ENCODE measurements at places on chromosomes 5 and 9.

DNA sequence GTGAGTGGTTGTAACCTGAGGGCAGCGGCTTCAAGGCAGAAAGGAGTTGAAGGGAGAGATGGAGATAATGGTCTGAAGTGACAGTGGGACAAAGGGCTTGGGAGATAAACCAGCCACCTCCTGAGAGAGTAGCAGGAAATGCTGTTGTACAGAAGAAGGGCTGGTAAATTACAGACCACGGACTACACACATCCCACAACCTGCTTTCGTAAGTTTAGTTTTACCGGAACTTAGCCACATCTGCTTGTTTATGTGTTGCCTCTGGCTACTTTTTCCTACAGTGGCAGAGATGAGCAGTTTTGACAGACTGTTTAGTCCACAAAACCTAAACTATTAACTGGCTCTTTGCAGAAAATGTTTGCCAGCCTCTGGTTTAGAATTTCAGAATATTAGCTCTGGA is 269.5 kb downstream of the ARHGEF28 start:
- DNase-seq: no peak

GRCh38 chr5:177306674-177307543 is 3.3 kb downstream of the PRELID1 start:
- no peak for DNase-seq

DNA sequence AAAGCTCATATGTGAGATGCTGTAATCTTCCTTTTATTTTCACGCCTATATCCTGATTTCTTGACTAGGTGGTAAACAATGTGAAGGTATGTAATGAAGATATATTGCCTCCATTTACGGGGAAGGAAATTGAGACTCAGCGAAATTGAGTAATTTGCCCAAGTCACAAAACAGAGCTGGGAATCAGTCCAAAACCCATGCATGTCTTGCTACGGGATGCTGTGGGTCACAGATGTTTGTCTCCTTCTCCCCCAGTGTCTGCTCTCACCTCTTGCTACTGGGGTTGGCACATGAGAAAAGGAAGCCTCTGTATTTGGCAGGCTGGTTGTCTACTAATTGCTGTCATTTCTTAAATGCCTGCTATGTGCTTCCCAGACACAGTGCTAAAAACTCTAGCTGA is 53.7 kb upstream of the TEX48 start:
- no peak for DNase-seq

DNA sequence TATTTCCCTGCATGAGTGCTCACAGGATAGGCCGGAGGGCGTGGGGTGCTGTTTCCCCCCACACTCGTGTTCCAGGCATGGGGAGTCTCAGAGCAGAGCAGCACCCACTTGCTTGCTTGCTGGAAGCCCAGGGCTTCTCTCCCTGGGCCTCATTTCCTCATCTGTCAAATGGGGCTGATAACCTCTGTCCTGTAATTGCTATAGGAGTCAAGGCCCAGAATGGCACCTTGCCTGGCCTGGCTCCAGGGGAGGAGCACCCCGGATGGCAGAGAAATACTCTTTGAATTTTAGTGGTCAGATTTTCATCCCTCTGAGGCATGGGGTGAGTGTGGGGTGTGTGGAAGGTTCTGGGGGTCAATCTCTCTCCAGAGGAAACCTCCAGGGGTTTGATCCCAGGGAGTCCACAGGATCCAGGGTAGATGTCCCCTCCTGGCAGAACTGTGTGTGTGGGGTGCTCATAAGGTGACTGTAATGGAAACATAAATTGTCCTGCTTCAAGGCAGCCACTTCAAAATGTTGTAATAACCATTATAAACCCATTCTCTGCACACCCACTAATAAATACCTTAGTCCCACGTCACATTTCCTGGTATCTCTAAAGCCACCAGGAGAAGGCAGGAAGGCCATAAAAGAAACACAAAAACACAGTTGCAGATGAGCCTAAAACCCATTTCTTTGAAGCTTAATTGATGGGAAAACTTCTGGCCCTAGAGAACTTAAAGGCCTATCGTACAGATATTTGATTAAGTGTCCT is 272.2 kb downstream of the FSTL4 start:
- no peak for DNase-seq

Measured in RCC 7860 (cell line).